AG09309 (cell line): ENCODE measurements at places on chromosomes 11 and 22.

- DNase-seq, result no peak
These were observed 41.0 kb downstream of the TIMP3 start for GRCh38 chr22:32842486-32842885.

DNA sequence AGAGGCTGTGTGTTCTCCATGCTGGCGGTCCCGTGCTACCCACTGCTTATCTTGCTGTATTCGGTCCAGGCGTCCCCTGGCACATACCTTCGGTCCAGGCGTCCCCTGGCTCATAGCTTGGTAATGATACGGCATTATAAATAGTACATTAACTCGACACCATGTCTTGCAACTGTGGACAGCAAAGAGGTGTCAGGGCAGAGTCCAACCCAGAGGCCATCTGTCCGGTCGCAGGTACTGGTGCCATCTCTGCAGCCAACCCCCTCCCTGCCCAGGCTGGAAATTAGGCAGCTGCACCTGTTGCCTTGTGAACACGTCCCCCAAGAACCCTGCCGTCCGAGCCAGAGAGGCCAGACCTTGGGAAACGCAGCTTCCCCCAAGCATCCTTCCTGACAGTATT lies 634.3 kb downstream of the BRD1 start:
- no peak for DNase-seq

DNA sequence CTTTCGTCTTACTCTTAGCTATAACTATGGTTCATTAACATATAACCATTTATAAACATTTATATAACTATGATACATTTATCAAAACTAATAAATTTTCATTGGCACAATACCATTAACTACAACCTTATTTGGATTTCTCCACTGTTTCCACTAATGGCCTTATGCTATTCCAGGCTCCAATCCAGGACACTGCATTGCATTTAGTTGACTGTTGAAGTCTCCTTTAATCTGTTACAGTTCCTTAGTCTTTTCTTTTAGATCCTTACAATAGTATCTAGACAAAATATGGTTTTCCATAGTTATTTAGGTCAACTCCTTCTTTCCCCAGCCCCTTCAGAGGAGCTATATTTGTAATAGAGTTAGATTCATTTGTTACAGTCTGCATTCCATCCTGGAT lies 47.2 kb downstream of the CCDC34 start:
- no peak for DNase-seq

DNA sequence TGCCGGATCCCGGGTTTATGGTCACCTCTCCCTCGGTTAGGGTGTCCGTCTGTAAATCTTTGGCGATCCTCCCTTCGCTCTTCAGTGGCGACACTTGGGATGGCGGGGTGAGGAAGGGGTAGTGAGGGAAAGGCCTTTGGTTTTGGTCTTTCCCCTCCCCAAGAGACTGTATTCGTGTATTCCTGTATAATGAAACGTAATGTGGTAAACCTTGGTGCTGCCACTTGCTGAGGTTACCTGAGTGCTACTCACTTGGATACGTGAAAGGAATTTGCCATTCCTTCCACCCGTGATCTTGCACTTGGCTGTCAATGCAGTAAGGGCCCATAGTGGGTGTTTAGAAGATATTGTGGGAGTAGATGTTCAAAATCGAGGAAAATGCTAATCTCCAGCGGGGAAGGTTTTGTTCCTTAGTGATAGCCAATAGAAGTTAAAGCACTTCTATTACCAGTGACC lies 578 bp upstream of the NUP160 start:
- no peak for DNase-seq

- no peak for DNase-seq
These were observed 26.1 kb upstream of the PPP2R1B start for GRCh38 chr11:111792314-111792713.

DNA sequence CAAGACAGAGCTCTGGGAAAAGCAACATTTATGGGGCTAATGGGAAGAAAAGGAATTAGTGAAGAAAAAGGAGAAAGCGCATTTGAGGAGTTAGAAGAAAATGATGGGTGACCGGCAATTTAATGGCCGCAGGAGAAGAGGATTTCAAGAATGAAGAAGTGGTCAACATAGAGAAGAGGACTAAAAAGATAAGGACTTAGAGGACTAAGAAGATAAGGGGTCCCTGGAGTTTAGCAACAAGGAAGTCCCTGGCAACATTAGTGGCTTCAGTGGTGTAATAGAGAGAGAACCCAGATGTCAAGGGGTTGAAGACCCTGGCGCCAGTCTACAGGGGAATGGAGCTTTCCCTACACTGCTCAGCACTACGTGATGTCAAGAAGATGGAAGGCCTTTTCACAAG lies 32.3 kb downstream of the WEE1 start:
- no peak for DNase-seq

DNA sequence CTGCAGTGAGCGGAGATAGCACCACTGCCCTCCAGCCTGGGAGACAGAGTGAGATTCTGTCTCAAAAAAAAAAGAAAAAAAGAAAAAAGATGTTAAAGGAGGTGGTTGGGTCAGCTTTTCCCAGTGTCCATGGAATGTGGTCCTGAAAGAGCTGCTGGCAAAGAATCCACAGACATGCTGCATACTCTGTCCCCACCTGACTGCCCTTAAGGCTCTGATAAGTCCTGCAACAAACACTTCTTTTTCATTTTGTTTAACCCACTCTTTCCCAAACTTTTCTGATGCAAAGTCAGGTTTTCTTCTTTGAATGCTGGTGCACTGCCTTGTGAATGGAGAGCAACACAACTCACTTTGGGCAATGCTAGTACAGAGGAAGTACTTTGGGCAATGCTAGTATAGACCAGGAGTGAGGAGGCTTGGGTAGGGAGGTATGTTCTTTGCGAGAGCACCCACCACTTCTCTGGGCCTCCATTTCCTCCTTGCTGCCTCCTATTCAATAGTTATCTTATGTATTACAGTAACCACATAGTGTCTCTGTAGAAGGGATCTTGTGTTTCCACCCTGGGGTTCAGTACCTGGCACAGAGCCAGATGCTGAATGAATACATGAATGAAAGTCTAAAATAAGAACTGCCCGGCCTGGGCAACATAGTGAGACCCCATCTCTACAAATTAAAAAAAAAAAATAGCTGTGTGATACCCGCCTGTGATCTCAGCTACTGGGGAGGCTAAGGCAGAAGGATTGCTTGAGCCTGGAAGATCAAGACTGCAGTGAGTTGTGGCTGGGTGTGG lies 18.9 kb downstream of the LIF start:
- DNase-seq, result no peak

DNA sequence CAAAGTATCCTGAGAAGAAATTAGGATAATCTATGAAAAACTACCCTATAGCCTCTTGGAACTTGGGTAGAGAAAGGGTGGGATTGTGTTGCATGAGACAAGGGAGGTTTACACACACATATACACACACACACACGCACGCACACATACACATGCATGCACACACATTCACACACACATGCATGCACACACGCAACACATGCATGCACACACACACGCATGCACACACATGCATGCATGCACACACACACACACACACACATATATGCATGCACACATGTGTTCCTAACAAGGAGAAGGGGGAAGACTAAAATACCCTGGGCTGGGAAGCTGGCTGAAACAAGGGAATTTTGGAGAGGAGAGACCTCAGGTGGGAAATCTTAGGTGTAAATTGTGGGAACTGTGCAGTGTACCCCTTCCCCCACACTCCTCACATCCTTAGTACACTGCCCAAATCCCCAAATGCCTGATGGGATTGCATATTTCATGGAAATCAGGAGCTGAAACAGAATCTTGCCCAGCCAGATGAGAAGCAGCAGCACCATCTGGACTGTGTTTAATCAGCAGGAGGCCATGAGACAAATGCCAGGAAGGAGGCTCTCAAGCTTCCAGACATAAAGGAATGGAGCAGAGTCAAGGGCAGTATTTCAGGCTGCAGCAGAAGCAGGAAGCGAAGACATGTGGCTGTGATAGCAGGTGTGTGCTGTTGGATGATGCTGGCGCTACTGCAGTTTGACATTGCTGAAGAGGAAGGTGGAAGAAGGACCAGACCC lies 14.6 kb upstream of the POLD3 start:
- peak; percentile 27 for DNase-seq

- DNase-seq, result no peak
These were observed 63.2 kb downstream of the BTG4 start for GRCh38 chr11:111448831-111449557.
